Stimulated activated CD8-positive, alpha-beta memory T cell treated with anti-CD3 and anti-CD28 coated beads, Interleukin-4, amount 100 ng/mL, for 4 hours (primary cell): ENCODE measurements at places on chromosomes 3 and 15.

GRCh38 chr15:33068511-33068990, 126.0 kb downstream of the FMN1 start:
- DNase-seq = no peak

- no peak for DNase-seq
These were observed 6.4 kb upstream of the GALK2 start for GRCh38 chr15:49163678-49164077.

- no peak for DNase-seq
These were observed 2.0 kb downstream of the GP5 start for GRCh38 chr3:194396859-194397756.

DNA sequence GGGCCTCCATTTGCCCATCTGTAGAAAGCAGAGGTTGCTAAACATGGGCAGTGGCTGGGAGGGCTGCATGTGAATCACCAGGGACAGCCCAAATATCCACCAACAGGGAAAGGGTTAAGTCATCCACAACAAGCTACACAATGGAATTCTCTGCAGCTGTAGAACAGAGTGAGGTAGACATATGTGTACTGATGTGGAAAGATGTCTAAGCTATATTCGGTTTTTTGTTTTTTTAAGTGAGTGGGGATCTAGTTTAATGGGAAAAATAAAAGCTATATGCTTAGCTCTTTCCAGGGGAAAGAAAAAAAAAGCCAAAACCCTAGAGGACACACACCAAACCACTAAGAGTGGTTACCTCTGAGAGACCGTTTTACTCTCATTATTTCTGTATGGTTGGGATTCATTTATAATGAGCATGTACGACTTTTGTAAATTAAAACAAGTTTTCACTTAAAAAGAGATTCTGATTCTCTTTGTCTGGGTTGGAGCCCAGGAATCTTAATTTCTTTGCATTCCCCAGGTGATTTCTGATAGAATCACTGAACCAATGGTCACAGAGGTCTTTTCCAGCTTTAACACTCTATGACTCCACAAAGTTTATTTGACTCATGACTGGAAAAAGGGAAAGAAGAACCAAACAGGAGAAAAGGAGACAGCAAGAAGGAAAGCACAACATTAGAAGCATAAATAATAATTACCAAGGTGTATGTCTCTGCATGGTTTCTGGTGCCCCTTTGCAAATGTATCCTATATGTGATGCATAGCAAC, 19.1 kb downstream of the CRABP1 start:
- DNase-seq = no peak

- no peak for DNase-seq
These were observed 61.2 kb upstream of the LRTM1 start for GRCh38 chr3:54988838-54989630.

DNA sequence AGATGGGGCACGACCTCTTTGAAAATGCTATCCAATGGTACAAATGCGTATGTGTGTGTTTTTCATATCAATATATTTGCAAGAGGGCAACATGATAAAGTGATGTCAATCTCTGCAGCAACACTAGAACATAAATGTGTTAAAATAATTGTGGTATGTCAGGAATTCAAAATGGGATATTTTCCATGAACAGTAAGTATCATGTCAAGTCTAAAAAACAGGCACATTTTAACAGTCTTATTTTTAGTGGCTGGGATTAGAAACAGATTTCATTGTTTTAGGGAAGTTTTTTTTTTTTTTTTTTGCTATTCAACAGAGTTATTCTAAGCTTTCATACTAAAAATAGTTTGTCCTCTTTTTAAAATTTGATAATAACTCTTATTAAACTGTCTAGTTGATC, 209.8 kb downstream of the GAP43 start:
- DNase-seq = no peak

DNA sequence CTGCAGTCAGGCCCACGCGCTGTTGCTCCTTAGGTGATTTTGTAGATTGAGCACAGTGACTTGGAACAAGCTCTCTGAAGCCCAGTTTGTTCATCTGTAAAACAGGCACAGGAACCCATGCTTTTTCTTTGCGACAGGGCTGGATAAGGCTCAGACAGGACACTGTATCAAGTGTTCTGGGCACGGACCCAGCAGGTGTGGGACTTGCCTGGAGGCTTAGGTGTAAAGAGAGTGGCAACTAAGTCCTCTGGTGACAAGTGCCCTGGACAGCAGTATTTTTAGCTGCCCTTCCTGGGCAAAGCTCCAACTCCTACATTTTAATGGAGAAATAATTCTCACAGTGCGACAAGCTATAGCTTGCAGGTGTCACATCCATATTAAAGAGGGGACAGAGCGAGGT, 32.2 kb downstream of the CD276 start:
- no peak for DNase-seq

- no peak for DNase-seq
These were observed 364.3 kb upstream of the ADAMTS9 start for GRCh38 chr3:65052101-65052500.
